Uterine smooth muscle cell (primary cell): ENCODE measurements at places on chromosomes 1 and 21. TPM values are rescaled to one million over a fixed set of nuclear protein-coding genes. Genes with fewer than 3 reads are reported as not detected.

Gene FAM151A
- not detected in 2 replicates for total RNA-seq

Gene NPHS2
- total RNA-seq, result not detected in 2 replicates

Gene TFAP2E
- total RNA-seq, result 0.11 and 0.12 TPM in 2 replicates

Gene SH3D21
- total RNA-seq, result 3.1 and 6.2 TPM in 2 replicates

Gene CHI3L2
- total RNA-seq, result 0.22 and 1.2 TPM in 2 replicates

Gene SERTAD4
- 0.33 and 1.4 TPM in 2 replicates for total RNA-seq

Gene WNT9A
- total RNA-seq, result 0.62 and 0.77 TPM in 2 replicates

Gene GPR37L1
- total RNA-seq, result not detected in 2 replicates

Gene ZBTB21
- 10.6 and 11.1 TPM in 2 replicates for total RNA-seq

Gene SAMD13
- total RNA-seq, result 0.25 and 0.77 TPM in 2 replicates

Gene MRPS14
- 21.1 TPM in 2 replicates for total RNA-seq

Gene DPT
- not detected in 2 replicates for total RNA-seq

Gene C1orf210
- 0.11 TPM in 1 of 2 replicates, not detected in the other for total RNA-seq

Gene SGIP1
- total RNA-seq, result 26.7 and 48.0 TPM in 2 replicates

Gene B3GALT2
- total RNA-seq, result under 0.01 and 0.12 TPM in 2 replicates

Gene RSPO1
- 0.11 and 0.25 TPM in 2 replicates for total RNA-seq

Gene NGF
- total RNA-seq, result 7.1 and 7.9 TPM in 2 replicates
